Peyer's patch (tissue), 4 donors: ENCODE measurements at places on chromosomes 13 and 19. TPM values are rescaled to one million over a fixed set of nuclear protein-coding genes. Genes with fewer than 3 reads are reported as not detected.

Gene ZBTB45
- 21.6 TPM for total RNA-seq

Gene TEKTIP1
- 2.4 TPM for total RNA-seq

GRCh38 chr13:98842070-98842469 is 89.6 kb upstream of the SLC15A1 start:
- no peak for DNase-seq

- peak; percentile 71 for DNase-seq
Measured at GRCh38 chr19:588093-588740, 1.5 kb upstream of the HCN2 start.

GRCh38 chr13:43516401-43516833 is 270.4 kb downstream of the ENOX1 start:
- no peak for DNase-seq

GRCh38 chr19:8110931-8111330 is 38.5 kb downstream of the FBN3 start:
- no peak for DNase-seq

DNA sequence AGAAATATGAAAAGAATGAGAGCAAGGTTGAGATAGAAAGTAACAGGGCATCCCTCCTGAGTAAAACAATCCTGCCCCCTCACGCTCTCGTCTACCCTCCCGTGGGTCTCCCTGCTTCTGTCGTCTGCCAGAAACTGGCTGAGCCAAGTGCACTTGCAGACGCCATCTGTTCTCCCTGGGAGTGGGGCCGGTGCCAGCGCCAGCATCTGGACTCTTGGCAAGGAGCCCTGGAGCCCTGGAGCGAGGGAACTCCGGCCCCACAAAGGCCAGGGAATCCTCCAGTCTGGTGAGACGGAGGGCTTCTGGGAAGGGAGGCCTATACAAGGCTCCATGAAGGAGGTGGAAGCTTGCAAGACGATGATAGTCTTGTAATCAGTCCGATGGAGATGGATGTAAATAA is 2.3 kb upstream of the TMEM91 start:
- peak; percentile 75 for DNase-seq

DNA sequence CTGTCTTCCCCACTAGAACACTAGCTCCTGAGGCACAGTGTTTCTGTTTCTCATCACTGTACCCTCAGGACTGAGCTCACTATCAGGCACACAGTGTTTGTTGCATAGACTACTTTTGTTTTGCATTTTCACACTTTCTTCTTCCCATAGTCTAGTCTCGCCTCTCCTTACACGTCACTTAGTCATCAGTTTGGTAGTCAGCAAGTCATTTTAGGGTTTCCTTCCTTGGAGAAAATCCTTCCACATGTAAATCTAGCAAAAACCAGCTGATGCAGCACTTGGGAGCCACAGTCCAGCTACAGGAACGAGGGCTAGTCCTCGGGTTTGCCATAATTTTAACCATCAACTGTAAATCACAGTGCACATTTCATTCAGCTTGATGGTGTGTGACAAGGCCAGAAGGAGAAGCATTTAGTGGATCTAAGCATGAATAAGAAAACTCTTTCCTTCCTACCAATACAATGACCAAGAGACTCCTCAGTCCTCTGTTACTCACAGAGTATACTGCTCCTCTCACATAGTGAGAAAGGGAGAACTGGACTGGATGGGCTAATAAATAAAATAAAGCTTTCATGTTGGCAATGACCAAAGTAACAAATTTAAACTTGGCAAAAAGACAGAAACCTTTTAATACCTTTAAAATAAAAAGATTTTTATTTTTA is 221.0 kb downstream of the KLF12 start:
- DNase-seq = no peak

DNA sequence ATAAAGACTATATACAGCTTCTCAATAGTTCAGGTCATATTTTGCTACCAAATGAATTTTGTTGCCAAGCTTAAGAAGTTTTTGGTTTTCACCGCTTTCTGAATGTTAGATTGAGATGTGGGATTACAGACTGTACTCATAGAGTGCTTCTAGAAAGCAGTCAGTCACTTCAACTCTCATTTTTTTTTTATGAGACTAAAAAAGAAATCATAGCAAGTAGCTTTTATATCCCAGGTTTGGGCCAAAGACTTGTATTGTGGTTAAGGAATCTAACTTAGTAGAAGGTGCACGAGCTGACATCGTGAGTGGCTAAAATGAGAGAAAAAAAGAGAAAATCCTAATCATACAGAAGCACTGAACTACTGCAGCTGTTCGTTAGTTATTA is 2.2 kb upstream of the USPL1 start:
- DNase-seq = no peak

GRCh38 chr13:50955241-50955640 is 45.6 kb downstream of the RNASEH2B start:
- no peak for DNase-seq

DNA sequence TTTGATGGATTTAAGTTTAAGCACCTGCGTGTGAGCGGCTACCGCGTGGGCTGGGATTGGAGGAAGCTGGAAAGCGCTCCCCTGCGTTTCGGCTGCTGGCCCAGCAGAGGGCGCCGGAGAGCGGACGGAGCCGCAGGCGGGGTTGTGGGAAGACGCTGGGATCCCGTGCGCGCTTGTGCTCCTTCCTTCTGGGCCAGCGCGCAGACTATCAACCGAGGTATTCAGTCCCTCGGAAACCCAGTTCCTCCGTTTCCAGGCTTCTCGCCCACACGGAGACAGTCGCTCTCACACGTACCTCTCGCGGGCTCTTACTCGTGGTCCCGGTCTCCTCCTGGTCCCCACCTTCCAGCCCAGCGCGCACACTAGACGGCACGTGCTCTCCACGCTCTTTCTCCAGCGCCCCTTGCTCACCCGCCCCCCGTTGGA is 28.8 kb downstream of the EPN1 start:
- peak; percentile 72 for DNase-seq

DNA sequence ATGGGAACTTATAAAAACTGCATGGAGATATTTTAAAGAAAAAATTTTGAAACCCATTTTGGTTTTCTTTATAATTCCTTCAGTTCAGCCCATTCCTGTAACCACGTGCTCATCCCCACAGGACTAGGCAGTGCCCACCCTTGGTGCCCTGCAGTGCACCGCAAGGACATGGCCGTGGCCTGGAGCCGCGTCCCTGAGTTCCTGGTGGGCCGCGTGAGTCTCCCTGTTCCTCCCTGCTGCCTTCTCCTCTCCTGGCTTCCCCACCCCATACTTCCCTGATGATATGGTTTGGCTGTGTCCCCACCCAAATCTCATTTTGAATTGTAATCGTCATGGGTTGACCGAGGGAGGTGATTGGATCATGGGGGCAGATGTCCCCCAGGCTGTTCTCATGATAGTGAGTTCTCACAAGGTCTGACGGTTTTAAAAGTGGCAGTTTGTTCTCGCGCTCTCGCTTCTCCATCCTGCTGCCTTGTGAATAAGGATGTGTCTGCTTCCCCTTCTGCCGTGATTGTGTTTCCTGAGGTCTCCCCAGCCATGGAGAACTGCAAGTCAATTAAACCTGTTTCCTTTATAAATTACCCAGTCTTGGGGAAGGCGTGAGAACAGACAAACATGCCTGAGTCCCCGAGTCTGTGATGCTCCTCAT is 31.6 kb upstream of the TFDP1 start:
- no peak for DNase-seq

DNA sequence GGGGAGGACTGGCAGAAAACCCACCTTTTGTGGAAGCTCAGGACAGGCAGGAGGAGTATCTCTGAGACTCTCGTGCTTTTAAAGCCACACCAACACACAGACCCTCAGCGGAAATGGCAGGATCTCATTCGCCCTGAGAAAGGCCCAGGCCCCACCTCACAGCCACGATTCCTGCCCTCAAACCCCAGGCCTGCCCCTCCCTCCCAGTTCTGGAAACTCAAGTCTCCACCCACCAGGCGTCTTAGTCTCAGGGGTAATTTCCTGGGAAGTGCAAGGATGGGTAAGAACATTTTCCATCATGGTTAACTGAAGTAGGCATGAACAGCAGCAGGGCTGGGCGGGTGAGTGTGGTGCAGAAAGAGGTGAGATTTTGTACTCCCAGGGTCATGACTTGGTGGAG is 8.0 kb upstream of the PDE4C start:
- DNase-seq = no peak

GRCh38 chr13:99208185-99208584 is 7.5 kb downstream of the UBAC2 start:
- DNase-seq = no peak

Gene UNC13A
- total RNA-seq = 0.83 TPM

Gene ABCA7
- 76.5 TPM for total RNA-seq

DNA sequence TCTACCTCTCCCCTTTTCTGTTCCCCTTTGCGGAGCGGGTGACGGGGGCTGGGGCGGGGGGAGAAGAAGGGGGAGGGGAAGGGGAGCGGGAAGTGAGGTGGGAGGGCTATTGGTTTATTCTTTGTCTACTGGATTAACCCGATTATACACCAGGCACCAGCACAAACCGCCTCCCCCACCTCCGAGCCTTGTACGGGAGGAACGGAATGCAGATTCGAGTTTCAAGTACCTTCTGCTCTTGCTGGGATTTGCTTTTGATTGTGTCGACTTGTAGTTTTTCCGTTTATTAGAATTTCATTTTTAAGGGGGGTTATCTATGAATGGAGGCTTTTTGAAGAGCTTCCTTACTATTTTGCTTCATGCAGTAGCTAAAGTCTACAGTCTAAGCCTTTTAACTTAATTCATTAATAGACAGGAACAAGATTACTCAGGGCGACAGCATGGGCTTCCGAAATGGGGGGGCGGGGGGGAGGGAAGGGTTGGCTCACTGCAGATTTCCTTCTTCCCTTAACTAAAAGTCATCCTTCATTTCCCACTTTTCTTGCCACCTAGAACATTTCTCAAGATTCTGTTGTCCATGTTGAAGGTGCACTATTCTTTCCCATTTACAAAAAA is 937 bp upstream of the SPRY2 start:
- DNase-seq = peak; percentile 65

Gene ZNF493
- total RNA-seq = 51.3 TPM

Gene ZNF726
- not detected for total RNA-seq

DNA sequence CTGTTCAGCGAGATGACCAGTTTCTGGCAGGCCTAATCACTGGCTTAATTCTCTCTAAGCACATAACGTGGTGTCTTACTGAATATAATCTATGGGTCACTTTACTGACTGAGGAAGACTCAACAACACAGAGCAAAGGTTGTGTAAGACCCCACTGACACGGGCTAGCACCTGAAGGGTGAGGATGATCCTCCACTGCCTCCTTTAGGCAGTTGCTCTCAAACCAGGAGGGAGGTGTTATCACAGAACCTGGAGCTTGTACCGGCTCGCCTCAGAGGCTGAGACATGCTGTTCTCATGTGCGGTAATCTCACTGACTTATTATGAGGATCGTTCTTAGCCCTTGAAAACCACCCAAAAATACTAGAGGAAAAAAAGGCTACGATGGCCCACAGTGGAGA is 28.3 kb downstream of the RCBTB2 start:
- no peak for DNase-seq

Gene PPP6R1
- 81.4 TPM for total RNA-seq

DNA sequence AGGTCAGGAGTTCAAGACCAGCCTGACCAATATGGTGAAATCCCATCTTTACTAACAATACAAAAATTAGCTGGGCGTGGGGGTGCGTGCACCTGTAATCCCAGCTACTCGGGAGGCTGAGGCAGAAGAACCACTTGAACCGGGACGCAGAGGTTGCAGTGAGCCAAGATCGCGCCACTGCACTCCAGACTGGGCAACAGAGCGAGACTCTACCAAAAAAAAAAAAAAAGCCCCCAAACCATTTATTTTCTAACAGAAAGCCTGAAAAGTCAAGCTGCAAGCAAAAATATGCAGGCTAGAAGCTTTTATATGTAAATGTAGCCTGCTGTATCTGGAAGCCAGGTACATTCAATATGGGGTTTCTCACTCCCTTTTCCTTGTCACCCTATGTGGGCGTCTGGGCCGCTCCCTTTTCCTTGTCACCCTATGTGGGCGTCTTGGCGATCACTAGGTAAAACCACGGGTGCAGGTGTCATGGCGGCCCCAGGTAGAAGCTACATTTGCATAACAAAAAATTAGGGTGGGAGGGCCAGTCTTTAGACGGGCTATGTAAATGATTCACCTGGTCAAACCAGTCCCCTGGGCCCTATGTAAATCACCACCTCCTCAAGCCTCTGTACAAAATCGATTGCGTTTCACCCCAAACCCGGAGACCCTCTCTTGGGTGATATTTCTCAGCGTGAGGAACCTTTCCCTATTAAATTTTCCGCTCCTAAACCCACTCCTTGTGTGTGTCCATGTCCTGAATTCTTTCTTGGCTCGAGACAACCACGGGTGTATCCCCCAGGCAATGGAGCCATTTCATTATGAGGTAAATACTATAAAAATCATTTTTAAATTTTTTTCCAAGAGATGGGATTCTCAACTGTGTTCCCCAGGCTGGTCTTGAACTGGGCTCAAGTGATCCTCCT is 2.1 kb downstream of the TRIM13 start:
- no peak for DNase-seq

- DNase-seq = no peak
Measured at GRCh38 chr19:3208317-3209207, 15.9 kb upstream of the CELF5 start.

Gene PRODH2
- not detected for total RNA-seq

DNA sequence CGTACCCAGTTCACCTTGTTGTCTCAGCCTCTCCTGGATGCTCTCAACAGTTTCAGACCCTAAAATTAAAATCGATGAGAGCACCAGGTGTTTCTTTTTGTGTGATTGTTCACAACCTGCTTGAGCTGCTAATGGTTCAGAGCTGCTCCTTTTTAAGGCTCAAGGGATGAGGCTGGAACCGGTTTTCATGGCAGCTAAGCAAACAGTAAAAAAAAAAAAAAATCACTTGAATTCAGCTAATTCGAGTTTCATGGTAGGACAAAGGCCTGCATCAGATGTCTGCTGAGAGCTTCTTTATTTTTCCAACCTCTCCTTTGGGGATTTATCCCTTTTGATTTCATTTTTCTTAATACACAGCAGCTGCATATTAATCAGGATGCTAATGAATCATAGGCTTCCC is 6.5 kb downstream of the SYCE2 start:
- DNase-seq = no peak

DNA sequence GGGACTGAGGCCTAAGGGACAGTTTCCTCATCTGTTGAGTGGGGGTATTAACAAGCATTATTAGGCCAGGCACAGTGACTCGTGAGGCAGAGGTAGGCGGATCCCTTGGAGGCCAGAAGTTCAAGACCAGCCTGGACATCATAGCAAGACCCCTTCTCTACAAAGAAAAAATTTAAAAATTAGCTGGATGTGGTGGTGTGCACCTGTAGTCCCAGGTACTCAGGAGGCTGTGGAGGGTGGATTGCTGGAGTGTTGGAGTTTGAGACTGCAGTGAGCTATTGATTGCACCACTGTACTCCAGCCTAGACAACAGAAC is 11.3 kb upstream of the FOSB start:
- no peak for DNase-seq

- DNase-seq = no peak
Measured at GRCh38 chr13:65965501-65965900, 1264.6 kb downstream of the PCDH9 start.

GRCh38 chr13:24851546-24851945 is 87.6 kb downstream of the RNF17 start:
- DNase-seq = no peak
